ENCODE measurements at places on chromosomes 3 and 15.

DNA sequence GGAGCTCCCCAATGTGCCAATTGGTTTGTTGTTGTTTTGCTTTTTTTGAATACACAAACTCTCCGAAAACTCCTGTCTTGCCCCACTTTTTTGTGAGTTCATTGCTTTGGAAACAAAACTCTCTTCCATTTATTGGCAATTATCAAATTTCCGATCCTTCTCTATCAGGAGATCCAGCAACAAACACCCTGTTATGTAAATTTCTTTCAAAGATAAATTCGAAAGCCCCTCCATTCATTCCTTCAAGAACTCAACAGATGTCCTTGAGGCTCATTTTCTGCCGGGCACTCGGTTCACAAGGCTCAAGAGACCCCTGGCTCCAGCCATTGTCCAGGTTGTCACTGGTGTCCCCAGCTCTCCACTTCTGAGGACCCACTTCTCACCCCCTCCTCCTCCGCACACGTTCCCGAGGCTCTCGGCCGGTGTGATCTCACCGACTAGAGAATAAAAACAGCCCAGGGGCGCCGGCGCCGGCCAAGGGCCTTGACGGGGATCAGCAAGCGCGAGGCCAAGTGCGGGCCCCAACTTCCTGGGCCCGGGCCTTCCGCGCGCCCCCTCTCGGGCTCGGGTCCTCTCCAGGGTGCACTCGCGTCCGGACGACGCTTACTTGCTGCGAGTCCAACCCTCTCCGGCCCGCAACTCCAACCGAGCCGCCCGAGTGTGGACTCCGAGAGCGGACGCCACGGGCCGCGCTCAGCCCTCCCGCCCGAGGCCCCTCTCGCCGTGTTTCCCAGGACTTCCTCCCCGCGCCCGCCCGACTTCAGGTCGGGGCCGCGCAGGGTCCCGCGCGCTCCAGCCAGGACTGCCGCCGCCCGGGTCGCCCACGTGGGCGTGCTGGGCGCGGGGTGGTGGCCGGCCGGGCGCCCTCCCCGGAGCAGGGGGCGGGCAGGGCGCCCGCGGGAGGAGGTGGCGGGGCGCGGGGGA is 533 bp upstream of the SMAD3 start:
- no peak for DNase-seq

- DNase-seq, result no peak
Observed at GRCh38 chr15:87569581-87569980, 687.0 kb downstream of the NTRK3 start.

GRCh38 chr3:120475722-120476377 is 25.1 kb upstream of the FSTL1 start:
- no peak for DNase-seq

- no peak for DNase-seq
Observed at GRCh38 chr3:16249336-16249735, 15.4 kb downstream of the DPH3 start.

DNA sequence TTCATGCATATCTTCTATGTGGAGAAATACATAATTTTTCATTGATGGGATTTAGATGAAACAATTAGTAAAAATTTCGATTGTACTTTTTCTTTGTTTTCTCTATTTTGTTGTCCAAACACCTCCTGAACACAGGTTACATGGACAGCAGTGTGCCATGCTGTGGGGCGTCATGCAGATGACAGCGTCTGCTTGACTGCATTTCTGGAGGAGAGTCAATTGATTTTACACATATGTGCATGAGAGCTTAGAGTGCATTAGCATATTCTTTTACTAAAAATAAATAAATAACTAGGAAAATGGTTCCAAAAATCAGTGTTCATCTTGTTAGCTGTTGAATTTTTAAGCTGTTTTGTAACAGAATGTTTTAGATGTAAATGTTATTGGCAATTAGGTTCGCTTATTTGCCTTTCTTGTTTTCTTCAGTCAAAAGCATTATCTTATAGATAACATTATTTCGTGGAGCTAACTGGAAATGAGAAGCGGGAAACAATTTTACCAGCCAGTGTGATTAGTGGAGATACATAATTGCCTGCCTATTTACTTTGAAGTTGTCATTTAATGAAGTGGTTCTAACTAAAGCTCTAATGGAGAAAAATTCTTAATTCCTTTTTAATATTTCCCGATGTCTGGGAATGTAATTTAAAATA is 82.7 kb upstream of the VGLL3 start:
- DNase-seq, result no peak

DNA sequence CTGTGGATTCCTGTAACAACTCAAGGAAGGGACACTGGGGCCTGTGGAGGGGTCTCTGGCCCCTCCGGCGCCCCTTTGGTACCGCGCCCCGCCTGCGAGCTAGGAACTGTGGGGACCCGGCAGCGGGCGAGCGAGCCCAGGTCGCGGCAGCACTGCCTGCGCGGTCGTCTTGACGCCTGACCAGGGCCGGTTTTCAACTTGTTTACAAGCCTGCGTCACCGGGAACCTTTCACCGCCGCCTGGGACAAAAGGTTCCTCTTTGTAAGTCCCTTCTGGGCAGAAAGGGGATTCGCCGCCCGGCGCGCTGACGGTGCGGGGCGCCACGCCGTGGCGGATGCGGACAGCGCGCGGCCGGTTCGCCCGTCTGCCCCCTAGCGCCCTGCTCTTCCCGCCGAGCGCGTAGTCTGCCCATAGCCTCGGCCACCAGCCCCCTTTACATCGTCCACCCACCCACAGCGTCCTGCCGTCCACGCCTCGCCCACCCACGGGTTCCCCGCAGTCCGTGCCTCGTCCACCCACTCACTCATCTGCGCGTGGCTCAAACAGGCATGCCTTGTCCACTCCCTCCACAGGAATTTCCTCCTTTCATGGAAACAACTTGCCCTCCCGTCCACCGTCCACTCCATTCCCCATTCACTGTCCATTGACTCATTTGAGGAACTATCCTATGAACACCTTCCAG is 5.5 kb upstream of the CFAP100 start:
- DNase-seq, result no peak

DNA sequence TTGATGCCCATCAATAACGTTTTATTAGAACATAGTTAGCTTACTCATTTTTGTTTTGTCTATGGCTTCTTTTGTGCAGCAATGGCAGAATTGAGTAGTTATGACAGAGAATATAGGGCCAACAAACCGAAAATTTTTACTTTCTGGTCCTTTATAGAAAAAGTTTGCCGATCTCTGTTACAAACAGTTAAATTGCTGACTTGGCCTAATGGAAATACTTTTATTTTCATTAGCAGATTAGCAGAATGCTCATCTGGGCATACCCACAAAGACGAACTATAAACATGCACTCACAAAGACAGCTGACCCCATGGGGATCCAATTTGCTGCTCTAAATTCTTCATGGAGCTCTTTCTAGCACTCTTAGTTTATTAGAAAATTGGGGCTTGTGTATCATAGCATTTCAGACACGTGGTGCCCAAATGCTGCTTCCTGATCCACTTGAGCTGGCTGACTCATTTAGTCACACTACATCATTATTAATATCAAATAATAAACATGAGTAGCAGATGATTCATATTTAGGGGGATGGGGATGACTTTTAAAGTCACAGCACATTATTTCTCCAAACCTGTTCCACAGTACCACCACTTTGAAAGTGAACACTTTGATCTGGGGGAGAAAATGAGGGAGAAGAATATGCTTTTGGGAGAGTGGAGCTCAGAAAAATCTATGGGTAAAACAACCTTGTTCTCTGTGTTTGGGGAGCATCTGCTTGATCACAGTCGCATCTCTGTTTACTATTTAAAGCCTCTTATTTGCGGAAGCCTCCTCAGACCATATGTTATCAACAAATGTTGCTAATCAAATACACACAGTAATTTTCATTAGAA is 228.1 kb upstream of the FEZF2 start:
- DNase-seq, result no peak

Measured in stimulated activated CD8-positive, alpha-beta memory T cell treated with anti-CD3 and anti-CD28 coated beads, Interleukin-4, amount 100 ng/mL, for 1 hour (primary cell).